AG08396 (cell line): ENCODE measurements at places on chromosomes 2 and 18.

GRCh38 chr2:63651861-63652651 lies 63.3 kb downstream of the MDH1 start:
- no peak for DNase-seq

GRCh38 chr2:176079831-176080539 lies 3.8 kb downstream of the EVX2 start:
- peak; percentile 77 for DNase-seq

DNA sequence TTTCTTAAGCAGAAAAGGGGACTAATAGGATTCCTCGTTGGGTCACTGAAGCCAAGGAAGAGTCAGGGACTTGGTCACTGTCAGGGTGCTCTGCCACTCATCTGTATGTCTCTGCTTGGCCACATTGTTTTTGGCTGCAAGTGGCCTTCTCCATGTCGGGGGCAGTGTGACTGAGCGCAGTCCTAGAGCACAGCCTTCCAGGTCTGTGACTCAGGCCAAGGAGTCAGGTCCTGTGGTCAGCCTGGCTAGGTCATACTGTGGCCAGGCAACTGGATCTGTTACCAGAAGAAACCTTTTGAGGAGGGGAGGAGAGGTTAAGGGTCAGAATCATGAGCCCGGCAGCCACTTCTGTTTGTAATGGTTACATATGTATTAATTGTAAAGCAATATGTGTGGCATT lies 61.3 kb downstream of the GALNT1 start:
- DNase-seq, result no peak

DNA sequence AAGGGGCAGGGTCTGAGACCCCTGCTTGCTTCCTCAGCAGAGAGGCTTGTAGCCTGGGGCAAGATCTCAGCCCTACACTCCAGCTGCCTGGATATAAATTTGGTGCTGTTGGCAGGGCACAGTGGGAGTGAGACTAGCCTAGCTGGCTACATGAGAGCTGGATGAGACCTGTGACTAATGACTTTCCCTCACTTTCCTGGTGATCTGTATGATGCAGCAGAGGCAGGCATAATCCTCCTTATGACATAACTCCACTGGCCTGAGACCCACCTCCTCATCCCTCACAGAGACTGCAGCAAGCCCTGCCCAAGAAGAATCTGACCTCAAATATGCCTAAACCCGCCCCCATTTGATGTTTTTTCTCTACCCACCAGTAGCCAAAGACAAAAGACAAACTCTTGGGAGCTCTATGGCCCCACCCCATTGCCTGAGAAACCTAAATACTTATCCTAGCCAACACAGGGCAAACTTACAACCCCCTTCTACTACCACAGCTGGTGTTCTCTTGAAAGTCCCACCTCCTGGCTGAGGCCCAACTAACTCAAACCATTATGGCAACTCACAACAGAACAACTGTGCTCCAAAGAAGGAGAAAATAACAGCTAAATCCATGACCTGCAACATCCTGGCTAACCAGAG lies 102.7 kb downstream of the NR4A2 start:
- DNase-seq, result no peak

- no peak for DNase-seq
These were observed 508 bp upstream of the TUBA4B start for GRCh38 chr2:219252570-219252899.

- no peak for DNase-seq
These were observed 11.6 kb upstream of the LRRFIP1 start for GRCh38 chr2:237615631-237616249.

GRCh38 chr18:44876024-44876423 lies 195.3 kb downstream of the SETBP1 start:
- no peak for DNase-seq

DNA sequence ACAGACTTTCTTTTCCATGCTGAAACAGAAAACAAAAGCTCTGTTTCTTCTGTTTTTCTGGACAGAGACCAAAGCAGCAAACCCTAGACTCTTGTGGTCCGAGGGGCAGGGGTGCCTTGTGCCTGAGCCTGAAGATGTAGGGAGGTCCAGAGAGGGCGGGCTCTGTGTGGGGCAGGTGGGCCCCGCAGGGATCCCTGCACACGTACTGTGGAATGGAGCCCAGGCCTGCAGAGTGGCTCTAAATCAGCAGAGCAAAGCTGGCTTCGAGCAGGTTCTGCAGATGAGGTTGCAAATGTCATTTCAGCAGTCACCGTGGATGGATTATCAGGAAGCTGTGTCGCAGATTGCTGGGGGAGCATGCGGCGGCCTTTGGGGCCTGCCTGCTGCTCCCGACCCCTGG lies 438.6 kb downstream of the RNF144A start:
- no peak for DNase-seq

GRCh38 chr18:74832999-74833398 lies 235.3 kb downstream of the ZNF407 start:
- DNase-seq, result no peak

DNA sequence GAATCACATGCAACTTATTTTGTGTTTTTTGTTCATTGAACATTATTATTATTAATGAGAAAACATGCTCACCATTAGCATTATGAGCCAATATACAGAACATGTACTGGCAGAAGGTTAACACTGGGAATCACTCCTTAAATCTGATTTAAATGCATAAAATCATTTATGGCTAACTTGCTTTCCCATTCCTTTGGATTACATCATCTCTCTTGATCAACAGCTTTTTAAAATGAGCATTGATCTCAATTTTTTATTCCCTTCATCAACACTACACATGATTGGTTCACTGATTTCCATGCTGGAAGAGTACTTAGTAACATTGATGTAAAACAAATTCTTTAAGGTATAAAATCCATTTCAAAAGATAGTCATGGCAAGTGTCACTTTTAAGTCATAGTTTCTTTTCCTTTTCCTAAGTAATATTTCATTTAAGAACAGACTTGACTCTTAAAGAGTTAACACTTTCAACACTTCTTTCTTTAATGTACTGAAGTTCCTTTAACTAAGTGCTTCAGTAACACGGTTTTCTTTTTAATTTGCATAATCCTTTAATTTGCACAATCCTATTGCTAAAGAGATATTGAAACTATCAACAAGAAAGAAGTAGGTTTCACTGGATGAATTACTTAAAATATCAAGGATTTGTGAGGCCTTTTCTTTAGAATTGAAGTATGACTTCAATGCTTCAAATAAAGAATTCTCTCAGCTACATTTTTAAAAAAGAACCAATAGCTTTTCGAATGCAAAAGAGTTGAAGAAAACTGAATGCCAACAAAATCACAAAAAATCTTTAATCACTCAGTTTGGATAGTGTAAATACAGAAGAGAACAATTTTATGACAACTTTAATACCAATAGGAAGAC lies 24.9 kb upstream of the BUB1 start:
- no peak for DNase-seq

DNA sequence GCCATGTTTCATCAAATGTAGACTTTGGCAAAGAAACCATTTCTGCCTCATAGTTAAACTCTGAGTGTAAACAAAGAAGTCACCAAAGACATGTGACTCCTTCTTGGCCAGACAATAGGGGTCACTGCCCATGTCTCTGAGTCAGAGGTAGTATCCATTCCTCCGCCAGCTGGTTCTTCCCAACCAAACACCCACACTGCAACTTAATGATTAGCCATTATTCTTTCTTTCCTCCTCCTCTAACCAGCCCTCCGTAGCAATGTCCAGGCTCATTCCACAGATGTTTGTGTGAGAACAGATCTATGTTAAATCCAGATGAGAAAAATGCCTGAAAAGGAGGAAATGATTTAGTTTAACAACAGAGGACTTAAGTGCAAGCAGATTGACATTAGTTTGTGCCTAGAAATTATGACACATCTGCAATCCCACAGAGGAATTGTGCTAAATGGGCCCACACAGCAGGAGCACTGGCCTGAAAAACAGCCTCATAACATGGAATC lies 127.9 kb upstream of the SH3BP4 start:
- peak; percentile 91 for DNase-seq

GRCh38 chr2:183117226-183117625 lies 7.0 kb upstream of the NUP35 start:
- no peak for DNase-seq

DNA sequence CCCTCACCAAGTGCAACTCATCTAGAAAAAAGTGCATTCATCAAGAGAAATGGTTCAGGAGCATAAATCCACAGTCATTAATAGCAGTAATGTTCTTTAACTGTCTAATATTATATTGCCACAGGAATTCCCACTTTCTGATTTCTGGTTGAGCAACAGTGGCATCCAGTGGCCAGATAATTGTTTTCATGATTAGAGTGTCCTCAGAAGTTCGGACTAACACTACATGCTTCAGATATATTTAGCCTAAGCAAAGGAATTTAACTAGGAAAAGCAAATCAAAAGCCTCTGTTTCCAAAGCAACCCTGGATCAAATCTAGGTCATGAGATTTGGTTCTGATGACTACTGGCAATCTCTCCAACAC lies 9.8 kb upstream of the ERBB4 start:
- DNase-seq, result peak; percentile 21

DNA sequence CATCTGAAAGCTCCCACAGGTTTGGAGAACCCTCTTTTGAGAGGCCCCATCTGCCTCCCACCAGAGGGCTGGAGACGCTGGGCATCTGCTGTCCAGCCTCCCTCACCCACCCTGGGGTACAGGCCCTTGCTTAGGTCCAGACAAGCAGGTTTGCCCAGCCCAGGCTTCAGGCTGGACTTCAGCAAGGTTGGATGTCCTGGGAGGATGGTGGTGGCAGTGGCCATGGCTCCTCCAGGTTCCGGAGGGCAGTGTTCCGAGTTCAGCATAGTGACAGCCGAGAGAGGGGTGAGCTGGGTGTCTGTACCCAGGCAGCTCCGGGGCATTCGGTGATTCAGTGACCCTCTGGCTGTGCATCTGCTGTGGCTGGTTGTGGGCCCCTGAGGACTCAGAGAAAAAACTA lies 58.2 kb upstream of the HDAC4 start:
- no peak for DNase-seq
